Right atrium auricular region (tissue), 2 donors: ENCODE measurements at places on chromosomes 5 and 9. TPM values are rescaled to one million over a fixed set of nuclear protein-coding genes. Genes with fewer than 3 reads are reported as not detected.

- H3K36me3 ChIP-seq = no peaks in the 10 kb centered on the region
- H3K27me3 ChIP-seq = no peaks in the 10 kb centered on the region
- H3K27ac ChIP-seq = no peak overlapping the region
Measured at GRCh38 chr9:120837921-120838320, 4.8 kb downstream of the PSMD5 start.

DNA sequence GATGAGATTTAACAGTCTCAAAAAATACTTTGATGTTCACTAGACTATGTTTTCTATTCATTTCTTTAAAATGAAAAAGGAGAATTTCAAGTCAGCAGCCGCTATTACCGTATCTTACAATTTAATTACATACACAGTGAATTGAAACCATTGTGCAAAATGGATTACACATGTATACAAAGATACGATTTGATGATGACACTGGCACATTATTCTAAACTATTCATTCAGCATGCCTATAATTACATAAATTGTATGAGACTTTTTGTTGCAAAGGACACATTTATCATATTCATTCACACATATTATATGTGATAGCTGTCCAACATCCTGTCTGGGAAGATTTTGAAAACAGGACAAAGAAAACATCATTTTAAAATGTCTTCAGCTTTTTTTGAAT is 118.3 kb upstream of the VCAN start:
- DNase-seq = no peak
- no peaks in the 10 kb centered on the region for H3K4me1 ChIP-seq
- H3K27me3 ChIP-seq = no peaks in the 10 kb centered on the region
- no peaks in the 10 kb centered on the region for H3K36me3 ChIP-seq
- no peak overlapping the region for H3K27ac ChIP-seq

DNA sequence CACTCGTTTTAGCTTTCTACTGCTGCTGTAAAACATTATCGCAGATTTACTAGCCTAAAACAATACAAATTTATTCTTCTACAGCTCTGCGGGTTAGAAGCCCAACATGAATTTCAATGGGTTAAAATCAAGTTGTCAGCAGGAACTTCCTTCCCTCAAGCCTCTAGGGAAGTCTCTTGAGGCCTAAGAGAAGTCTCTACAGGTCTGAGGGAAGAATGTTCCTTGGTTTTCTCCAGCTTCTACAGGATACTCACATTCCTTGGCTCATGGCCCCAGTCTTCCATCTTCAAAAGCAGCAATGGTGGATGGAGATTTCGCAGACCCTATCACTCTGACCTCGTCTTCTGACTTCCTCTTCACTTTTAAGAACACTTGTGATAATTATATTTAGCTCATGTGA is 21.6 kb upstream of the SSBP2 start:
- H3K27me3 ChIP-seq = no peaks in the 10 kb centered on the region
- H3K36me3 ChIP-seq = no peaks in the 10 kb centered on the region
- no peak overlapping the region for H3K4me3 ChIP-seq
- H3K4me1 ChIP-seq = no peaks in the 10 kb centered on the region

DNA sequence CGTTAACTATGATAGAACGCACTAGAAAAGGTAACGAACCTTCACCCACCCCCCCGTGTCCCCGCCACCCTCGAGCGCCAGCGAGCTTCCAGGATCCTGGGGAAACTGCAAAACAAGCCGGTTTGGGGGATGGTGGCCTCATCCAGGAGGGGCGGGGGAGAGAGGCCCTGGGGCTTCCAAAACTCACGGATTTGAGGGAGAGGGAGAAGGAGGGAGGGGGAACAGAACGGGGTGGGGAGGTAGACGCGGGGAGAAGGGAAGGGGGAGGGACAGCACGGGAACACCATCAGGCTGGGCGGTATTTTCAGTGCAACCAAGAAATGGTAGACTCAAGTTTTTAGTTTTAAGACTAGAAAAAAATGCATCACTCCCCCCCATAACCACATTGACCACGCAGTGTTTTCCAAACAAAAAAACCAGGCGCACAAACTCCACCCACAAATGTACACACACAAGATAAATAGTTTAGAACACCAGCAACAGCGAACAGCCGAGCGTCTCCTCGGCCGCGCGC is 1.4 kb downstream of the NRARP start:
- peak overlapping the region; percentile 83 for H3K27ac ChIP-seq
- H3K36me3 ChIP-seq = no peaks in the 10 kb centered on the region
- peak overlapping the region; percentile 66 for H3K4me3 ChIP-seq
- H3K27me3 ChIP-seq = peaks cover 9% of the 10 kb centered on the region

- no peak for DNase-seq
- H3K4me1 ChIP-seq = no peaks in the 10 kb centered on the region
- no peak overlapping the region for H3K4me3 ChIP-seq
- no peaks in the 10 kb centered on the region for H3K27me3 ChIP-seq
- no peak overlapping the region for H3K27ac ChIP-seq
- no peaks in the 10 kb centered on the region for H3K36me3 ChIP-seq
Measured at GRCh38 chr5:151738125-151738848, 20.1 kb downstream of the ATOX1 start.

The EGFLAM gene
- total RNA-seq = 8.8 TPM

The IFNA1 gene
- total RNA-seq = not detected

The GMCL2 gene
- total RNA-seq = not detected
